ENCODE measurements at places on chromosomes 6 and 20. TPM values are rescaled to one million over a fixed set of nuclear protein-coding genes. Genes with fewer than 3 reads are reported as not detected.

Gene SIRT5
- 12.8 TPM for total RNA-seq

Gene C6orf47
- total RNA-seq, result 28.6 TPM

Gene CCN6
- total RNA-seq, result 5.4 TPM

Gene NCOA5
- total RNA-seq, result 25.3 TPM

Gene MDFI
- 3.4 TPM for total RNA-seq

Gene ZGPAT
- total RNA-seq, result 25.7 TPM

Gene PERP
- 49.8 TPM for total RNA-seq

Gene CCM2L
- 0.35 TPM for total RNA-seq

Gene PRELID3B
- total RNA-seq, result 133 TPM

DNA sequence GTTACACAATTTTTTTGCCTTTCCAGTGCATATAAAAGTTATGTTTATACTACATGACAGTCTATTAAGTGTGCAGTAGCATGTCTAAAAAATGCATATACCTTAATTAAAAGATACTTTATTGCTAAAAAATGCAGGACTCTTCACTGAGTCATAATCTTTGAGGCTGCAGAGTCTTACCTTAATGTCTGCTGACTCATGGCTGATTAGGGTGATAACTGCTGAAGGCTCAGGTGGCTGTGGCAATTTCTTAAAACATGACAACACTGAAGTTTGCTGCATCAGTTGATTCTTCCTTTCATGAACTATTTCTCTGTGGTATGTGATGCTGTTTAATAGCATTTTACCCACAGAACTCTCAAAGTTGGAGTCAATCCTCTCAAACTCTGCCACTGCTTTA, 19.1 kb downstream of the ZSCAN23 start:
- DNase-seq, result no peak

DNA sequence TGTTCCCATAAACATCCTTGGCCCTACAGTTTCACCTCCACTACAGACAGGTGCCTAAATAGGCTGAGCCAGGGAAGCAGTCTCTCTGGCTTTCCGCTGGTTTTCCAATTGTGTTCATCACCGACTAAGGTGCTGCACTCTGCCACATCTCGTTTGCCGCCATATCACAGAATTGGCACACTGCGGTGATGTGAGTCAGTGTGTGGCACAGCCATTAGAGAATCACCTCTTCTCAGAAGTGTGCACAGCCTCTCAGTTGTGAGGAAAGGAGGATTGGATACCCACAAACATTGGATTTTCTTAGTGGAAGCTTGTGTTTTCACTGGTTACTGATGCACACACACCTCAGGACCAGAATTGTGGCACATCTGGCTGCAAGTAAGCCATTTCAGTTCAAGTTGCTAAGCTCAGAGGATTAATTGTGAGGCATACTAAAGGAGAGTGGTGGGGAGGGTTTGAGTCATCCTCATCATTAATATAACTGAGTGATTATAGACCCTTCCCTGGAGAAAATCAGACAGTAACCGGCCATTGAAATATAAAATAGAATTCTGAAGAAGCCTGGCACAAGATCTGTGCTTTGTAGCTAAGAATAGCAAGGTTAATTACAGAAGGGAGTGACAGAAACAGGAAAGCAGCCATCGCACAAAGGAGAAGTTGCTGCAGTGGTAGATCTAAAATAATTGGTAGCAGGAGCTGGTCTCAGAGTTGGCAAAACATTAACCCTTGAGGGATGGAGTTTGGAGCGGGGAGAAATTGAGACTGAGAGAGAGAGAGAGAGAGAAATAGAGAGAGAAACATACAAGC, 506.9 kb downstream of the LMBRD1 start:
- no peak for DNase-seq

GRCh38 chr6:158849899-158850806, 31.0 kb upstream of the EZR start:
- peak; percentile 97 for DNase-seq

- DNase-seq, result no peak
Observed at GRCh38 chr20:10249822-10250221, 31.2 kb downstream of the SNAP25 start.

GRCh38 chr6:51963980-51964379, 123.4 kb downstream of the PKHD1 start:
- DNase-seq, result peak; percentile 11

DNA sequence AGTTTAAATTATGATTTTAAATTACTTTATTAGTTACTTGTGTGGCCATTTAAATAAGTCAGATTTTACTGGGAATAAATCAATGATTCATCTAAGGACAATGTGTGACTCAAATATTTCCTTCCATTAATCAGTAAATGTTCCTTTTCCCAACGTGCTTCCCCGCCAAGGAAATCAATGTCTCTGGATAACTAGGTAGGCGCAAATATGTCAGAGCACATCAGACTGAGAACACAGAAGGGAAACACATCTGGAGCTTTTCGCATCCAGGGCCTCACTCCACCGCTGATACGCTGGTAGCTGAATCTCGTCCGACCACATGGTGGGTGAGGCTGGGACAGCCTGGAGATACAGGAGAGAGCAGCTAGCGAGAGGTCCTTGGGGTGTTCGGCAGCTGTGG, 56.4 kb upstream of the RPS6KA2 start:
- peak; percentile 89 for DNase-seq

GRCh38 chr6:97066056-97066455, 141.5 kb downstream of the KLHL32 start:
- DNase-seq, result no peak

GRCh38 chr20:41631826-41632225, 13.6 kb upstream of the CHD6 start:
- no peak for DNase-seq

DNA sequence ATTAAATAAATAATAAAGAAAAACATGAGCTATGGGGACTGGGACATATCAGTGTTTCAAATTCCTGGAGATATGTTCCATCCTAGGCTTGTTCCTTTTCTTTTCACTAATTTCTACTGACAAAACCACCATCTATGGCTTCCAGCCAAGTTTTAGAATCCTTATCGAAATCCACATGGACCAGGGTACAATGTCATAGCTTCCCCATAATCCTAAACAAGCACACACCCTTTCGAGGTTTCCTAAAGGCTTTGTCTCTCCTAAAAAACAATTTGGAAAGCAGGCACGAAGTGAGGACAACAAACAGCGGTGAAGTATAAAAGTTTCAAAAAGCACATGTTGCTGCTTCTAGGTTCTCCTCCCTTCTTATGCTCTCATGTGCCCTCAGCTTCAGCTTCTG, 13.3 kb upstream of the DST start:
- DNase-seq, result no peak

DNA sequence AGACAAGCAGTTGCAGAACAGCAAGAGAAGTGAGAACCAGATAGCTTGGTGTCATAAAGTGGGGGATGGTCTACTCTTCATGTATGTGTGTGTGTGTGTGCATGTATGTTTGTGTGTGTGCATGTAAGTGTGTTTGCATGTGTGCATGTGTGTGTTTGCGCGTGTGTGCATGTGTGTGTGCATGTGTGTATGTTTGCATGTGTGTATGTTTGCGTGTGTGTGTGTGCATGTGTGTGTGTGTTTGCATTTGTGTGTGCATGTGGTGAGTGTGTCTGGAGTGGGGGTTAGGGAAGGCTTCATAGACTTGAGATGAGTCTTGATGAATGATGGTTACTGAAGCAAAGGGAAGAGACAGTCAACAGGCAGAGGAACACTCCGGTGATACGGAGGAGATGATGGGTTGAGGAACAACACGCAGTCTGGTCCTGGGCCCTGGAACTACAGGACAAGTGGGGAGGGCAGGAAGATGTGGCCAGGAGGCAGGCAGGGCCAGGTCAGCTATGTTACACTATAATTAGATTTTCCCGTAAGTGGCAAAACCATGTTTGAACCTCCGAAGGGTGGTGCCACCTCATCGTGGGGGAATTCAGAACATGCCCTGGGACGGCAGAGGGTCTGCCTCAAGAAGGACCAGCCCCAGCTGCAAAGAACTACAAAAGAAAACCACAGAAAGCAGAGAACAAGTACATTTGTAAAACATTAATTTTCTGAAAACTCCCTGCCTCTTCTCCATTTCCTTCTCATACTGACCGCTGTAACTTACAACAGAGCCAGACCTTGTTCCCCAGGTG, 38.7 kb upstream of the PDE10A start:
- DNase-seq, result peak; percentile 98

DNA sequence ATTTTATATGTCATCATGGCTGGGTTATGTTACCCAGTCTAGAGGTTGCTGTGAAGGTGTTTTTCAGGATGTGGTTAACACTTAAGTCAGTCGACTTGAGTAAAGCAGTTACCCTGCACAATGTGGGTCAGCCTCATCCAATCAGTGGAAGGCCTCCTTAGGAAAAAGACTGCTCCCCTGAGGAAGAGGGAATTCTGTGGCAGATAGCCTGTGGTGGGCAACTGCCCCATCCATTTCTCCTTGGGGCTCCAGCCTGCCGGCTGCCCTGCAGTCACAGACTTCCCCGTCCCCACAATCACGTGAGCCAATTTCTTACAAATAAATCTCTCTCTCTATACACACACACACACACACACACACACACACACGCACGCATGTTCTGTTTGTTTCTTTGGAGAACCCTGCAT, 34.5 kb upstream of the MPC1 start:
- DNase-seq, result no peak

All from renal cortical epithelial cell (primary cell).